ENCODE measurements at places on chromosomes 5 and 9.
A peak's percentile ranks its signal among the peaks of the same experiment; 100 is the strongest.

DNA sequence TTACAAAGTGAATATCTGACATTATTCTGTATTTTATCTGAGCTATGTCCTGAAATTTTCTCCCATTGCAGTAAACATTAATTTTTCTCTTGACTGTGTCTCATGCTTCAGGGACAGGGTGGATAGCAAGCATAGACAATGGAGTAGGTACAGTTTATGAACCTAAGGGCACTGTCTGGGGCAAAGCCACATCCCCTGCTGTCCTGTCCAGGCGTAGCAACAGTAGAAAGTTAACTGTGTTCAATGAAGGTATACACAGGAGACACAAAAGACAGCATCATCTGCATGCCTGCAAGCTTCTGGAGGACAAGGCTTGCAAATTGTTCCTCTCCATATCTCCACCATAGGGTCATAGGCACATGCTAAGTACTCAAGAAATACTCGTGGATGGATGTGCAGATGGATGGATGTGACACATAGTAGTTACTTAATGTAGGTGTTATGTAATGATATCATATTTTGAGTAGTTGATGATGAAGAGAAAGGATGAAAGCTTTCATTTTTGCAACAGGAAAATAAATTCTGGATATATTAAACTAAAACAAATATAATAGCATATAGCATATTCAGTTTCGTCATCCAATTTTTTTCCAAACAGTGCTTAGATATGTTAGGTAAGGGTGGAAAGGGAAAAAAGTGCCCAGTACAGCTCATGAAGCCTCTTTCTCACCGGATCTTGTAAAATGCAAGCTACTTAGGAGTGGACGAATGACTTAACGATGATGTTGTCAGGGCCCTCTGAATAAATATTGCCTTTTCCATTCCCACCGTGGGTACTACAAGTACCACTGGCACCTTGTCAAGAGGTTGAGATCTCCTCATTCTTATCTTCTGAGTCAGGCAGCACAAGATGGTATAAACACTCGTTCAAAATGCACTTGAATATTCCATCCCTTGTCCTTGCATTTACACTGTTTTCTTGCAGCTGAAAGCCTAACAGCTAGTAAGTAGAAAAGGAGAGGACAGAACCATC is 19.9 kb upstream of the ZSWIM6 start:
- no peak for DNase-seq

- no peak for DNase-seq
Measured at GRCh38 chr5:69052181-69052580, 41.6 kb upstream of the SLC30A5 start.

- DNase-seq, result no peak
Measured at GRCh38 chr9:109487247-109487646, 10.9 kb downstream of the PTPN3 start.

GRCh38 chr9:17793713-17794622 is 215.1 kb downstream of the SH3GL2 start:
- DNase-seq, result no peak

DNA sequence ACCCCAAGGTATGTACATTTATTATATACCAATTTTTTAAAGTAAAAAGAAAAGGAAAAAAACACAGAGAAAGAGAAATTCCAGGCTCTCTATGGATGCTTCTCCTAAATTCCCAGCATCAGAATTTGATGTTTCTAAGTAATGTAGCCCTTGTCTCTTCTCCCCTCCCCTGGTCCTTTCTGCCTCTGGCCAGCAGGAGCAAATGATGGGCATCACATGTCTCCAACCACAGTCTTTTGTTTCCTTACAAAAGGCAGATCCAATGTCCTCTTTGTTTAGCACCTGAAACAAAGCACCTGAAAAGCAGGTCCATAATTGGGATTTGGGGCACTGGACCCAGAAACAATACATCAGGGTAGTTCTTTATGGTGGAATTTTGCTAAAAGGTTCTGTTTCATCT is 50.4 kb upstream of the APC start:
- no peak for DNase-seq

DNA sequence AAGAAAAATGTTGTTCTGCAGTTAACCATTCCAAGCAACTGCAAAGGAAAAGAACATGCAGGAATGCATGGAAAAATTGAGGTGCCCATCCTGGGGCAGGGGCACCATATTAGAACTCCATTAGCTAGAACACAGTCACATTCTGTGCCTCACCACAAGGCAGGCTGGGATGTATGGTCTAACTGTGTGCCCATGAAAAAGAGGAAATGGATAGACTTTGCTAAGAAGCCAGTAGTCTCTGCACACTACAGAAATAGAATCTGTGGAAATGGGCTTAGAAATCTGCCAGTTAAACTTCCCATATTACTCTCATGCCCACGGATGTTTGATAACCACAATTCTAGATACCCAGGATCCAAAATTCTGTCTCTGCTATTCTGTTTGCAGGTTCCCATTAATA is 423.8 kb upstream of the SMARCA2 start:
- DNase-seq, result no peak

DNA sequence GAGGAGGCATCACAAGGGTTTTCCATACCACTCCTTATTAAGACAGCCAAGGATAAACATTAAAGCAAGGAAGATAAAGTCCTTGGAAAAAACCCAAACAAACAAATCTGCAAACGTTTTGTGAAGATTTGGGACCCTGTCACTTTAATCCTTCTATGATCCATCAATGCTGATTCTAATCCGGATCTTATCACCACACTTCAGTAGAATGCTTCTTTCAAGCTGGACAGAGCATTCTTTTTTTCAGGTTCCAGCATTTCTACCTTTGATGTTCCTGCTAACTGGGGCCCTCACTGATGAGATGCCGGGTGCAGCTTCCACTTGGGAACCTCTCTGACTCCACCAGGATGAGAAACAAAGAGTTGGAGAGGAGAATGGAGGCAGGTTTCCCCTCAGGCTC is 132.8 kb upstream of the SHB start:
- DNase-seq, result no peak

GRCh38 chr9:23050548-23050947 is 603.9 kb downstream of the DMRTA1 start:
- DNase-seq, result no peak

DNA sequence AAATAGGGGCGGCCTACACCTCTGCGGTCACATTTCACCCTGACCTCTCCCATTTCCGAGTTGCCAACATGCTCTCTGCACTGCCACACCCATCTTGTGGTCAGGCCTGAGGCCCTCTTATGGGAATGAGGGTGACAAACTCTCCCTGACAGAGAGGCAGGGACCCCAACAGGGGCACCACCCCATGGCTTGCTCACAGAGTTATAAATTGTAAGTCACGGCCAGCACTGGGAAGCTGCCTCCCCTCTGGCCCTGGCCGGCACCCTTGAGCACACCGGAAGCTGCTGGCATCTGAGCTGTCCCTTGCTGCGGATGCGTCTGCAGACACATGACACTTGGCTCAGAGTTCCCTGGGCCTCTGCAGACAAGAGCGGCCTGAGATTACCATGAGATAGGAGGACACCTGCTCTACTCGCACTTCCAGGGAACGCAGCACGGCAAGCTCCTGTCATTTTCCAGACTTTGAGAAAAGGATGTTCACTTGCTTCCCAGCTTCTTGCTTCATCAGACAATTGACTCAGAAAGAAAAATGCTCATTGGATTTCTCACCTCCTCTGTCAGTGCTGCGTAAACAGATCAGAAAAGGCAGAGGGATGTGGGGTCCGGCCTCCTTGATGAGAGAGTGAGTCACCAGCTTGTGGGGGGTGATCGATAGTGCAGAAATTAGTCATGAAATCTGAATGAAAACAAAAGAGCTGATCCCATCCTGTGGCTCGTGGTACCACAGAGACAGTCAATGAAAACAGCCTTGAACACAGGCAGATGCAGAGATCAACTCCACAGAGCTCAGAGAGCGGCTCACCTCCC is 269.8 kb downstream of the SYK start:
- DNase-seq, result peak; percentile 15

GRCh38 chr9:130636648-130637020 is 27.8 kb upstream of the PRDM12 start:
- no peak for DNase-seq

GRCh38 chr9:6922680-6923079 is 164.9 kb downstream of the KDM4C start:
- no peak for DNase-seq

- DNase-seq, result no peak
Measured at GRCh38 chr5:163609910-163610309, 104.5 kb downstream of the MAT2B start.

- no peak for DNase-seq
Measured at GRCh38 chr5:43315263-43315662, 2.1 kb upstream of the HMGCS1 start.

DNA sequence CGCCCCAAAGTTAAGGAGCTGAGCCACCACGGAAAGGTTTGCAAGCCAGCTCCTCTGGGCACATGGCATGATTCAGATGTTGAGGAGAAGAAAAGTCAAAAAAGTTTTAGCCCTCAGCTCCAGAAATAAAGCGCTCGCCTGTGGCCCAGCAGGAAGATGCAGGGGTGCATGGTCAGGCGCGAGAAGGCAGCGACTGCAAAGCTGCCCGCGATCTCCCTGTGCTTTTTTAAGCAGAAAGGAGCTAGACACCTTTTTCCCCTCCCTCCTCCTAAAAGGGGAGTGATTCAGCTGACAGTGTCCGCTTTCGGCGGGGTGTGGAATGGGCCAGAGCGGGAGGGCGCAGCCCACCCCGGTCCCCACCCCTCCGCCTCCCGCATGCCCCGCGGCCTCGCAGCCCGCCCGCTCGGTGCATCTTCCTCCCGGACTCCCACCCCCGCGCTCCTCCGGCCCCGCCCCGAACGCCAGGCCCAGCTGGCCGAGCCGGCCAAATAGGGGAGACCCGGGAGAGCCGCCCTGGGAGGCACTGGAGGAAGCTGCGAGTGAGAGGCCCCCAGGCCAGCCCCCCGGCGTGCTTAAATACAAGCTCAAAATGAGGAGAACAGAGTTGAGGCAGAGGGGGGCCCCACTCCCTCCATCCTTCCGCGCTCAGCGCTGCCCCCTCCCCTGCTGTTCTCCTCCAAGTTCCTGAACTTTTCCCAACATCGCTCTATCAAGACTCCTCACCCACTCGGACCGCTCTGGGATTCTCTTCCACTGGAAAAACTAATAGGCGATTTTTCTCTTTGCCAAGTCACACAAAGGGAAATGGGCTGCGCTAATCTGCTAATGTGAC is at the start of gene ADAMTS12:
ADAMTS12 (minus strand) TSS at position 203 of the 832 bp plus-strand sequence; CDS start at position 69, 134 bp downstream.
- DNase-seq, result no peak

- DNase-seq, result no peak
Measured at GRCh38 chr9:80632041-80632440, 1057.3 kb downstream of the TLE1 start.

DNA sequence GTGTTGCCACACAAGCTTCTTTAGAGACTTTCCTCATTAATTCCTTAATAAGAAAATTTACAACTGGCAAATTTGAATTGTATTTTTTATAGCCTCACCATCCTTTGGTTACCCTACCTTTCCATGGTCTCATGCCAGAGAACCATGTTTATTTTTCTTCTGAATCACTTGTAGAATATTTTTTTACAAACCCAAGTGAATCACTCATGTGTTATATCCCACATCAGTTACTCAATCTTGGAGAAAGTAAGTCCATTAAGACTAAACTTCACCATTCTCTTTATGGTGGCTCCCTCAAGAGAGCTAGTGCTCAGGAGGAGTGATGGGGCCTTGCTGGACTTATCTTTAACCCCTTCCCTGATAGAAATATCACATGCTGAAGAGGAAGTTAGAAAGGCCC is 128.9 kb downstream of the SUSD1 start:
- DNase-seq, result no peak

DNA sequence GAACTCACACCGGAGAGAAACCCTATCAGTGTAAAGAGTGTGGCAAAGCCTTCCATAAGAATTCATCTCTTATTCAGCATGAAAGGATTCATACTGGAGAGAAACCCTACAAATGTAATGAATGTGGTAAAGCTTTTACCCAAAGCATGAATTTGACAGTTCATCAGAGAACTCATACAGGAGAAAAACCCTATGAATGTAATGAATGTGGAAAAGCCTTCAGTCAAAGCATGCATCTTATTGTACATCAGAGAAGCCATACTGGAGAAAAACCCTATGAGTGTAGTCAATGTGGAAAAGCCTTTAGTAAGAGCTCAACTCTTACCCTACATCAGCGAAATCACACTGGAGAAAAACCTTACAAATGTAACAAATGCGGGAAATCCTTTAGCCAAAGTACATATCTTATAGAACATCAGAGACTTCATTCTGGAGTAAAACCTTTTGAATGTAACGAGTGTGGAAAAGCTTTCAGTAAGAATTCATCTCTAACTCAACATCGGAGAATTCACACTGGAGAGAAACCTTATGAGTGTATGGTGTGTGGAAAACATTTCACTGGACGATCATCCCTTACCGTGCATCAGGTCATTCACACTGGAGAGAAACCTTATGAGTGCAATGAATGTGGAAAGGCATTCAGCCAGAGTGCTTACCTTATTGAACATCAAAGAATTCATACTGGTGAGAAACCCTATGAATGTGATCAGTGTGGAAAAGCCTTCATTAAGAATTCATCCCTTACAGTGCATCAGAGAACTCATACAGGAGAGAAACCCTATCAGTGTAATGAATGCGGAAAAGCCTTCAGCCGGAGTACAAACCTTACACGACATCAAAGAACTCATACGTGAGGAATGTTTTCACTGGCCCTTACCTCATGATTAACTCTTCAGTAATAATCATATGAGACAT is 8.9 kb upstream of the ZNF454 start:
- DNase-seq, result no peak

GRCh38 chr9:99971410-99971809 is 65.0 kb downstream of the STX17 start:
- no peak for DNase-seq
